ENCODE measurements at places on chromosomes 3 and 15.

DNA sequence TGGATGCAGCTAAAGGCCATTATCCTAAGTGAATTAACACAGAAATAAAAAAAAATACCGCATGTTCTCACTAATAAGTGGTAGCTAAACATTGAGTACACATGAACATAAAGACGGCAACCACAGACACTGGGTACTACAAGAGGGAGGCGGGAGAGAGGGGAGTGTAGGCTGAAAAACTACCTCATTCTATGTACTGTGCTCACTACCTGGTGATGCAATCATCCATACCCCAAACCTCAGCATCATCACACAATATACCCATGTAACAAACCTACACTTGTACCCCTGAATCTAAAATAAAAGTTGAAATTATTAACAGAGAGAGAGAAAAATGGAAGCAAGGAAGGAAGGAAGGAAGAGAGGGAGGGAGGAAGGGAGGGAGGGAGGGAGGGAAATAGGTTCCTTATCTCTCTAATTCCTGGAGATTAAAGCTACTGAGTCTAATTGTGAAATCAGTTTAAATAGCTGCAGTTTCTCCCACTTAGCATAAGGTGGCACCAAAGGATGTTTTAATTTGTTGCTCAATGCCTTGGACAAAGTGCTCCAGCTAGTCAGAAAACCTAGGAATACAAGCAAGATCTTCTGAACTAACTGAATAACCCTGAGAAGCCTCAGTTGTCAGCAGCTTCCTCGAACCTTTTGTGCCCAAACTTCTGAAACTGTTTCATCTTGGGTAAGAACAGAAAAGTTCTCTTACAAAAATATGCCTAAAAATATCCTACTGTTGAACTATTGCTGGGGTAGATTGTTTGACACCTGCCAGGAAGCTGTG lies 79.4 kb upstream of the ATP11B start:
- DNase-seq: peak; percentile 23

- DNase-seq: no peak
Measured at GRCh38 chr15:37057831-37058230, 42.5 kb downstream of the MEIS2 start.

GRCh38 chr3:2094941-2095340 lies 3.7 kb upstream of the CNTN4 start:
- DNase-seq: no peak

GRCh38 chr3:62100282-62100989 lies 272.9 kb downstream of the FEZF2 start:
- DNase-seq: no peak

DNA sequence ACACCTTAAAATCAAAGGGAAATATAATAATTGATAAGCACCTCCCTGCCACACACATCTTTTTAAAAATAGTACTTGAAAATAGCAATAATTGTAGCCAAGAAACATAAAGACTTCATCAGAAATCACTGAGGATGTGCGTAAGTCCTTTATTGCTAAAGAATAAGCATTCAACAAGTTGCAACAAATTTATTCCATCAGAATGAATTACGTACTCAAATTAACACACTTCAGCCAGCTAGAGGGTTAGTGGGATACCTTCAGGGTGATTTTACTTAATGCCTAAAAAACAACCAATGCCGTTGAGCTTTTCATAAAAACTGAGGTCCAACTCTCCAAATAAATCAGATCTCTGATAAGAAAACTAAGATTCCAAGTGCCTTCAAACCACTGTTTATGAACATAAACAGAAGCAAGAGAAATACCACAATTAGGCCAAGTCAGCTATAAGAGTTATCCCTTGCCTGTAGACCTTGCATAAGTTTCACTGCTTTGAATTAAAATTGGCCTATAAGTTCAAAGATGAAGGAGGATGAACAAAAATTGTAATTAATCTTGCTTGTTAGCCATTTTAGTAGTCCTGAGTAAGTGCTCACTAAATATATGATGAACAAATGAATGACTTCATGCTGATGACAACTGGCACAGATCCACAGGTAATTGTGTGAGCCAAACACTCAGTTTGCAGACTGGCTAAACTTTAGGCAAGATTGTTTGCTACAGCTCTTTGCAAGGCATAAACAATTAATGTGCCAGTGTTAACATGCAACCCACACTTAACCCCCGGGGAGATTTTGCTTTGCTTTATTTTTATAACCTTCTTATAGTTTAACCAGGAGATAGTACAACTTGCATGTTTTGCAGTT lies 375.1 kb upstream of the THBS1 start:
- no peak for DNase-seq

DNA sequence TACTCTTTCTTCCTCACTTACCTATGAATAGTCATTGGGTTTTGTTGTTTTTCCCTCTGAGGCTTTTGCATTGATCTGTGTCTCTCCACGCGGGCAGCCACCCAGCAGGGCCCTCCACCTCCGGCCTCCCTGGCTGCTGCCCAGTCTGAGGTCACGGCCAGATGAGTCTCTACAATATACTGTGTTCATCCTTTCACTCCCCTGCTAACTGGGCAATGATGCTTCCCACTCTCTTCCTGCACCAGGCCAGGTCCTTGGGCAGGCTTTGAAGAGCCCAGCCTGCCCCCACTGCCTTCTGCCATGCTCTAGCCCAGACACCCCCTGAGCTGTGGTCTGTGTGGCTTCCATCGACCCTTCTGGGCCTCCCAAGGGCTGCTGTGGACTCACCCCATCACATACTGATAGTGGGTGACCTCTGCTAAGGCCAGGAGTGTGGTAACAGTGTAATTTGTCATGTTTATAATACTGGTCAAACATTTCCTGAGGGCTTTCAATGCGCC lies 18.0 kb downstream of the PDIA5 start:
- no peak for DNase-seq

Data from SHP77 treated with DMSO at 0.1 percent for 48 hours (cell line).